ENCODE measurements at places on chromosomes 4 and X.

GRCh38 chr4:76968937-76969336 lies 19.4 kb downstream of the SEPTIN11 start:
- DNase-seq = no peak

GRCh38 chr4:150582146-150582872 lies at the start of gene MAB21L2:
Gene MAB21L2, plus strand, starts transcription at chr4:150582151. Its CDS starts 879 bp downstream, at chr4:150583030.
- DNase-seq = no peak

DNA sequence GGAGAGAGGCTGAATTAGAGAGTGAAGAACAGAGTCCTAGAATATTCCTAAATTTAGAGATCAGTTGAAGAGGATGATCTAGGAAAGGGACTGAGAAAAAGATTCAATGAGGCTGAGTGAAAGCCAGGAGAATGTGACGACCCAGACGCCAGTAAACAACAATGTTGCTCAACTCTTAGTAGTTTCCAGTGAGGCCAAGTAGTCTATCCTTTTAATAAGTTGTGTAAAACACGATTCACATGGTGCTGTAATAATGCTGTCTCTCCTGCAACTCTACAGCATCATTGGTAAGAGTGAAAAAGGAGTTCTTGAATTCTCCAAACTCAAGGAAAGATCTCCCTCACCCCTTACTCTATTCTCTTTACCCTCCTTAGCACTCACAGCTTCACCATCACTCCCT lies 140.3 kb downstream of the CFAP299 start:
- no peak for DNase-seq

DNA sequence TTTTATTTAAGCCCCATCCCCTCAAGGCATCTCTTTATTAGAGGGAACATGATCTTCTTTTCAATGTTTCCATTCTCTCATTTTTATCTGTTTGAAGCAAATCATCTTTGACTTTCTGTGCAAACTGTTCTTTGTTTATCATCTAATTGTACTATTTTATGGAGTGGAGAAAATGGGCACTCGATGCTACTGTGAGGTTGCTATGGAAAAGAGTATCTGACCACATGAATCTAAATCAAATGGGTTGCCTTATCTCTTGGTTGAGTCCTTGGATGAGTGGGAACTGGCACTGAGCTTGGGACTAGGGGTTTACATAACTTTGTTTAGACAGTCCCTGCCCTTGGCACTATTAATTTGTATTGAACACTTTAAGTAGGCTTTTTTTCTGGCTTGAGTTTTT lies 9.1 kb downstream of the OCRL start:
- DNase-seq = no peak

- no peak for DNase-seq
Measured at GRCh38 chr4:107577743-107578142, 142.3 kb downstream of the PAPSS1 start.

DNA sequence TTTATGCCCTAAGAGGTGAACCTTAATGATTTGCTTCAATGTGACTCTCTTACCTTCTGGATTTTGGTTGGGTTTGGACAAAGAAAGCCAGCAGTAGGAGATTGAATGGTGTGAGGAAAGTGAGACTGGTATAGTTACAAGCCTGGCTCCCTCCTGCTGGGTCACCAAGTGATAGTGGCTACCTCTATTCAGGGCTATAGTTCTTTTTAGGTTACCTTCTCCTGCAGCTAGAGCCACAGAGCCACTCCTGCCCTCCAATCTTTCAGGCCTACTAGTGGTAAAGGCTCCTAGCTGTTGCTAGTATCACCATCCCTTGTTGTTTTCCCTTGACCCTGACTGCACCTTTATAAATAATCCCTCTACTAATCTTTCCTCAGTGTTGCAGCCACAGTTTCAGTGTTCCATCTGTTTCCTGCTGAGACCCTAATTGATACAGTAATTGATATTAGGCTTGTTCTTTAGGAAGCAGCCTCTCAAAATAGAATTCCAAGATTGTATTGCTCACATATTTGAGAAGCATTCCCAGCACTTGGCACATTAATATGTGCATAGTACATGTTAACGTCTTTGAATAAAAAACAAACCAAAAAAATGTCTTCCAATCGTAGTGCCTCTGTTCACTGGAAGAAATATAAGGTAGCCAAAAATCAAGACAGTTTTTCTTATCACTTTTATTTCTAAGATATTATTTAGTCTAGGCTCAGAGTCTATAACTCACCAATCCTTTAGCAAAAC lies 82.3 kb downstream of the SRPX start:
- DNase-seq = no peak

DNA sequence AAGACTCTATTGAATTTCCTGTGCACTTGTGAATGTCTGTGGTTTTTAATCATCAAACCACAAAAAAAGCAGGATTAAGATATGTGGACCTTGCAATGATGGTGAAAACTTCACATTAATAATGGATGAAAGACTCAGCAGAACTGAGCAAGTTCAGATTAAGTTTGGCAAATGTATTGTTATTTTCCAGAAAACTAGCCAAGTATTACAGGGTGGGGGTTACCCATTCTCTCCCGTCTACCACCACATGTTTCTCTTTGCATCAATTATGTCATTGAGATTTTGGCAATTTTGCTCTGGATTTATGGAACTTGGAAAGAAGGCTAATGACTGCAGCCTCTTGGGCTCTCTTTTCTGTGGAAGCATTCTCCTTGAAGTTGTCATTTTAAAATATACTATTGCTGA lies 577.1 kb downstream of the ANKRD50 start:
- no peak for DNase-seq

DNA sequence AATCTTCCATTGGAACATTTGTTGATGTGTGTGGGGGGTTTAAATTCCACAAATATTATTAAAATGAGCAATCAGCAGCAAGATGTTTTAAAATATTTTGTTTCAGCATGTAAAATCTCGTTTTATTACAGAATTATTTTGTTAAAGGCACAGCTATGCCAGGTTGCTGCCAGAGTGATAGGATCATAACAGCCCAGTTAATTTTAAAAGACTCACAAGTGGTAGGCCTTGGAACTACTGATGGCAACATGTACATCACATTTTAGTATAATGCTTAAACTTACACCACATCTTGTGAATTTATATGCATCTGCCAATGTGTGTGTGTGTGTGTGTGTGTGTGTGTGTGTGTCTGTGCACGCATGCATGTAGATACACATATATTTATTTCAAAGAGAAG lies 97.8 kb upstream of the SPRY1 start:
- DNase-seq = no peak

DNA sequence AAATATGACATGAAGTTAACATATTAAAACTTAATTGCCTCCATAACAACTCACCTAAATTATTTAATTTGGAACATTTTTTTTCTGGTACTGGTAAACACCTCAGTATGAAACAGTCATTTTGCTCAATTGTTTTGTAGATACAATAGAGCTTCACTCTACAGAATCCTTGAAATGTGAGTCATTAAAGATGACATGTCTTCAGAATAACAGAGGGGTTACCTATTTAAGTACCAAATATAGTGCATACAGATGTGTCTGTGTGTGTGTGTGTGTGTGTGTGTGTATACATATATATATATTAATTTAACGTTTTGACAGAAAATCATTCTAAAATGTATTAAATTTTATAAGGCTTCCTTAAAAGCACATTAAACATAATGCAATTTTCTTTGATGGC lies 297.6 kb downstream of the INPP4B start:
- DNase-seq = no peak

DNA sequence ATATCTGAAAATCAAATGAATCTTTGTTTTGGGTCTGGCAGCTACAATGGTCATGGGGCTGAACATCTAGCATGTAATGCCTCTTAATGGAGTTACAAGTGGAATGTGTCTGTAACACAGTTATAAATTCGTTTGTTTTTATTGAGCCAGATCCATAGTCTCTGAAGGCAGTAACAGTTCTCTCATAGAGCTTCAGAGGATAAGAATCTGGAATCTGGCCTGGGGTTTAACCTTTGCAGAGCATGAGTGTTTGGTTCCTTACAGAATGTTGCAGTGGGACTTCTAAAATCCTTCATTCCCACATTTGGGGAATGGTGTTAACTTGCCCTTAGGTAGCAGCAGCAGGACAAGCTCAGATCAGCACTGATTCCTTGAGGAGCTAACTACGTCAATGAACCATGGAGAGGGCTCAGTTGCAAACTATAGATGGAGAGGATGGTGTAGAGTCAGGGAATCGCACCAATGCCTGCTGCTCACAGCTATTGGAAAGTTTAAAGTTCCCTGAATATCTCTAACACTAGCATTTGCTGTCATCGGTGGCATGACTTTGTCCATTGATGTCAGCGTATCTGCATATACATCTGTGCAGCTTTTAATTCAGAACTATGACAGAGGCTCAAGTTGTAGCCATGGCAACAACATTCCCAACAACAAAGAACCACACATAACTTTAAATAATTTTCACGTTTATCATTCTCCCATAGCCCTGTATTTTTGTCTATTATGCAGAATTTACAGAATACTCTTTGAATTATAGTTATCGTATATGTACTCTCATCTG lies 72.2 kb downstream of the RASGEF1B start:
- no peak for DNase-seq

GRCh38 chrX:40012868-40013265 lies 84.9 kb downstream of the BCOR start:
- no peak for DNase-seq

DNA sequence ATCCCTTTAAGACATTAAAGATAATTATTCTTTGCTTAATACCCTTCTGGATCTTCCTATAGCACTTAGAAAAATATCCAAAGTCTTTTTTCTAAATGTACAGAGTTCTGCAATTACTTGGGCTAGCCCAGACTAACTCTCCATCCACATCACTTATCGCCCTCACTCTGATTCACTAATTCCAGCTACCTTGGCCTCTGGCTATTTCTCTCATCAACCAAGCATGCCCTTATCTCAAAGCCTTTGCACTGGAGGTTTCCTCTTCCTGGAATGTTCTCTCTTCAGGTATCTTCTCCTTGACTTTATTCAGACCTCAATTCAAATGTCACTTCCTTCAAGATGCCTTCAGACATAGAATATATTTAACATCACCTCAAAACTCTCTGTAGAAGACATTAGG lies 345.1 kb upstream of the SMIM31 start:
- DNase-seq = no peak

DNA sequence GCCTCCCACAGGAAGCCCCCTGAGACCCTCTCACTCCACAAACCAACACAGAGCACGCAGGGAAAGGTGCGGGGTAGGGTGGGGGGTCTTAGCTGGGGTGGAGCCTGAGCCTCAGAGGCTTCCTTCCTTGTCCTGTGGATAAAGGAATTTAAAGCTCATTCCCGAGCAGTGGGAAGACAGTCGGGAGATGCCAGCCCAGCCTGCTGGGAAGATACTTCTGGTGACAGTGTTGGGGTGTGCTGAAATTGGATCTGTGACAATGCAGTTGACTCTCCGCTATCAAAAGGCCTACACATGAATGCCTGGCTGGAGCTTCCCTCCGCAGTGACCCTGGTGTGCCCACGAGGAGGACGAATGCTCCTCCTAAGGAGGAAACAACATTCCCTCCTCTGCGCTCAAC lies 45.5 kb downstream of the JAKMIP1 start:
- no peak for DNase-seq

GRCh38 chrX:67777148-67777547 lies 233.3 kb downstream of the AR start:
- no peak for DNase-seq

- no peak for DNase-seq
Measured at GRCh38 chr4:88185906-88186305, 27.5 kb upstream of the ABCG2 start.

DNA sequence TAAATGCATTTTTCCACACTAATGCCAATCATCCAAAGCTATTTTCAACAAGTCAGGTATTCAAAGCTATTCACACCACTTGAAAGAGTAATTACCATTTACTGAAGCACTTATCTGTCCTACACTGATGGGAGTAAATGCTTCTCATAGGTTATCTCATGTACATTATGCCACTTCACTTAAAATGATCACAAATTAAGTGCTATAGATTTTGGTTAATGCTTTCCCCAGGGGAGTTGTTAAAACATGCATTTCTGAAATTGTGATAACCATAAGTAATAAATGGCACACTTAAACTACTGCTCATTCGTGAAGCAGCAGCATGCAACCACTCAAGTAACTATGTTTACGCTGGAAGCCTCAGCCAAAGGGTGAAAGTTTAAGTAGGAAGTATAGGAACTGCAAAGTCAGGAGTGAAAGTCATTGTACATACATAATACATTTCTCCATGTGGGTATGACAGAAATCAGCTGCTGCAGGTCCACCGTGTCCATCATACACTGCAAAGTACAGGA lies 6.6 kb downstream of the PPM1K start:
- DNase-seq = no peak

- no peak for DNase-seq
Measured at GRCh38 chr4:46146993-46147392, 23.1 kb upstream of the GABRG1 start.

DNA sequence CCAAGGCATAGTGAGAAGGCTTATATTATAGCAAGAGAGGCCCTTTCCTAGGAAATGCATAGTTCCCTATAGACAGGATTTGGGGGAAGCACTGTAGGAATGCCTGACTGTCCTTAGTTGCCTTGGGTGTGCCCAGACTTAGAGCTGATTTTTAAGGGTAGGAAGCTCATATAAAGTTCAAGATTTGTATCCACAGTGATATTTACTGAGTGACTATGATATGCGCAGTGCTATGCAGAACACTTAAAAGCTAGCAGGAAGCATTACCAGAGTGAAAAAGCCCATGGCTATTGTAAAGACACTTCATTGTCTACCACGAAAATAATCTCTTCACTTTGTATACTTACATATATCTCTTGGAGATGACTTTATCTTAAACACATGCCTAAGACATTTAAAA lies 50.1 kb upstream of the IL13RA1 start:
- DNase-seq = no peak

All from T1000 (cell line).